ENCODE measurements at places on chromosomes 12 and 14. TPM values are rescaled to one million over a fixed set of nuclear protein-coding genes. Genes with fewer than 3 reads are reported as not detected.
A peak's percentile ranks its signal among the peaks of the same experiment; 100 is the strongest.

DNA sequence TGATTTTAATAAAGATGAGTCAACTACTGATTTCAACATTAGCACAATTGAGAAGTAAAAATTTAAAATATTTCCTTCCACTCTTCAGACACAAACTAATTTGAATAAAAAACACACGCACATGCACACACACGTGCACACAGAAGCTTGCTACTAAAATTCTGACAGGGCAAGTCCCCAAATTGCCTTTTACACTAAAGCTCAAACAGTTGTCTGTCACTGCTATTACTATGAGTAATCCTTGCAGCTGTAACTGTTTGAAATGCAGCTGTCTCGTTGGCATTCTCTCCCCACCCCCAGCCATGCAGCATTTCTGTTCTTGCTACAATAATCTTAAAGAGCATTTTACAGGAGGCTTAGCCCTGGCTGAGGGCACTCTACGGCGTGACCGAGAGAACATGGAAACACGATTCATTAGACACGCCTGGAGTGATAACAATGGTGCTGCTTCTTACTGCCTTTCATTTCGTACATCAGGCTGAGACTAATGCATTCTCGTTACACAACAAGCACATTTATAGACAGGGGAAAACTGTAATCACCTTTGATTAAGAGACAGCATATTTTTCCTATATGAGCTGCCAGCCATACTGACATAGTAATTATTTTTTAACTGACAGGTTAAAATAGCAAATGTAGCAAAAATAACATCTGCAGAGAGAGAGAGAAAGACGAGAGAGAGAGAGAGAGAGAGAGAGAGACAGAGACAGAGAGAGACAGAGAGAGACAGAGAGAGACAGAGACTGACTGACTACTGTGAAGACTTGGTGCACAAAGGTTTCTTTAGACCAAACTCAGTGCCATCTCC is 153.8 kb downstream of the MED13L start:
- H3K4me1 ChIP-seq: peaks cover 45% of the 10 kb centered on the region
- H3K27me3 ChIP-seq: no peaks in the 10 kb centered on the region
- H3K36me3 ChIP-seq: no peaks in the 10 kb centered on the region
- peak overlapping the region; percentile 35 for H3K27ac ChIP-seq
- peak; percentile 62 for DNase-seq

- DNase-seq: no peak
- H3K4me1 ChIP-seq: no peaks in the 10 kb centered on the region
- H3K27me3 ChIP-seq: no peaks in the 10 kb centered on the region
- no peak overlapping the region for H3K4me3 ChIP-seq
- H3K36me3 ChIP-seq: no peaks in the 10 kb centered on the region
- no peak overlapping the region for H3K27ac ChIP-seq
These were observed 631.7 kb downstream of the VRK1 start for GRCh38 chr14:97428808-97429440.

GRCh38 chr14:51087031-51087441 is 7.9 kb downstream of the TRIM9 start:
- H3K27ac ChIP-seq: no peak overlapping the region
- H3K4me3 ChIP-seq: no peak overlapping the region
- peaks cover 15% of the 10 kb centered on the region for H3K27me3 ChIP-seq
- H3K4me1 ChIP-seq: no peaks in the 10 kb centered on the region

DNA sequence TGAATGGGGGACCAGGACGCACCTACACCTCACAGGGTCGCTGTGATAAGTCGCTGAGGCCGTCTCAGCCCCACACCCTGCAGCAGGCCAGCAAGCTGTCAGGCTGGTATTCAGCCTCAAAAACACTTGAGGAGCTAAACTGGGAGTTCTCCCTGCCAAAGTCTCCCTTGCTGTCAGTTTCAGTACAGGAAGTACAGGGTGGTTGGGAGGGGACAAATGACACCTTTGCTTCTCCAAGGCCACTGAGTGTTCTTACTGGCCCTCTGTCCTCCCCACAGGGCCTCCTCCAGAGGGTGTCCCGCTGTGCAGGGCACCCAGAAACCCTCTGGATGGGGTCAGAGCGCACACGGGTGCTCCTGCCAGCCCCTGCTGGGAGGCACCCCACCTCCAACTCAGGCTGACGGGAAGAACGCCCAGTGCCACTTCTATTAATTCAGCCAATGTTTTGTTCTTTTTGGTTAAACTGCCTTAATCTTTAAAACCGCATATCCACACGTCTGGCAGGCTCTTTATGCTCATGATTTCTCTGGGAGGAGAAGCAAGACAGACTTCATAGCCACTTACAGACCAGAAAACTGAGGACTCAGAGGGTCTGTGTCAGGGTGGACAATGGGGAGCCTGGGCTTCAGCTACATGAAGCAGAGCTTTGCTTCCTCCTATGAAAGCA is 75.9 kb downstream of the ITPK1 start:
- H3K36me3 ChIP-seq: no peaks in the 10 kb centered on the region
- H3K27me3 ChIP-seq: no peaks in the 10 kb centered on the region
- peak overlapping the region; percentile 90 for H3K27ac ChIP-seq
- no peak for DNase-seq

DNA sequence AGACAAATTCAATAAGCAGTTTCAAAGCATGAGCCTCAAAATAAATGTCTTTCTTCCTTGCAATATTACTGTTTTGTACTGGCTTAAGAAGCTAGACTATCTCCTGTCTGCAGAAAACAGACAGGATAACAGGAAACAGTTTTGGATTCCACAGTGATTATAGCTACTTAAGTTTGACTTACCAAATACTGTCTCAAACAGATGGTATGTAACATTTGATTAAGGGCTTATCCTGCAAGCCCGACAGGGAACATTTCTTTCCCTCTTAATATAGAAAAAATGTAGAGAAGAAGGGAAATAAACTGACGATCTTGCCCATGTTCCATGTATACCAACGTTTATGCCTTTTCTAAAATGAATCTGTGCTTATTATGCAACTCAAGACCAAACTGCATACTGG is 179.9 kb upstream of the EEA1 start:
- no peak for DNase-seq
- no peaks in the 10 kb centered on the region for H3K36me3 ChIP-seq
- peaks cover 15% of the 10 kb centered on the region for H3K4me1 ChIP-seq
- no peak overlapping the region for H3K4me3 ChIP-seq

DNA sequence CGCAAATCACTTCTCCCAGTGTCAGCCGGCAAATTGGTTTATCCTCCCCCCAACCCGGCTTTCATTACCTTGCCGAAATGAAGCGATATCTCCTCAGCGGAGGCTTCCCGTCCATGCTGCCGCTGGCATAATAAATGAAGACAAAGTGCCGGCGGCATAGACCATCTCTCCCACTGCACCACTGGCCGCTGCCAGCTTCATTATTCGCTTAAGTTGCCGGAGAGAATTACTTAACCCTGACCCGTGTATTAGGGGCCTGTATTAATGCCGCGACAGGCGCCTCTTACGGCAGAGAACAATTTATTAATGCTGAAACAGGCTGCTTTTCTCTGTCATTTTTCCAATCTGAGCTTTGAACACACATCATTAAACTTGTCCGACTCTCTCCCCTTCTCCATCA is 17.5 kb upstream of the GPATCH2L start:
- no peaks in the 10 kb centered on the region for H3K36me3 ChIP-seq
- H3K27me3 ChIP-seq: peaks cover 14% of the 10 kb centered on the region
- H3K4me3 ChIP-seq: no peak overlapping the region
- H3K27ac ChIP-seq: no peak overlapping the region
- H3K4me1 ChIP-seq: no peaks in the 10 kb centered on the region

Gene ATP5MC2
- total RNA-seq: 273 TPM

DNA sequence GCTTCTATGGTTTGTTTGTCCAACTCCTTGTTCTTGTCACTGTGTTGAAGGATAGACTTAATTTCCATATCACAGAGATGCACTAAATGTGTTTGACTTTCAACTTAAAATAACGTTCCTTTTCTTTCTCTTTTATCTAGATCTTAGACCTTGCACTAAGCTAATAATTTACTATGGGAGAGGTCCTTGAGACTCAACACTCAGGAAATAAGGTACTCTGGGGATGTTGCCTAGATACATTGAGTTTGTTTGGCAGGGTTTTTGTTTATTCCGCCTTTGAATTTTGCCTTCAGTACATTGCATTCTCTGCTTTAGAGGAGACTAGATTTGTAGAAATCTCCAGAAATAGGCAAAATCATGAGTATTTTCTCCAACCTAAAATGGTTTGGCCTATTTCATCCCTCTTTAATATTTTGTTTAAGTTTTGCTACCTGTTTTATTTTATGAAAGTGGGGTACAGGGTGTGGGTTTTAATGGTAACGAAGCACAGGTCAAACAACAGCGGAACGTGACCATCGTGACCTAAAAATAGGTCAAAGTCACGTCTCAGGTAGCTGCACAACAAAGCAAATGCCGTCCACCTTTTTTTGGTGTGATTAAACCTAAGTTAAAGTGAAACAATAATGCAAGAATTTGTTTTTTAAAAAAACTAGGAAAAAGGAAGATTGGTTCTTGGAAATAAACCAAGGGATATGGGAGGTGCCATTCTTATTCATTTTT is 115.3 kb upstream of the CPSF6 start:
- H3K27me3 ChIP-seq: no peaks in the 10 kb centered on the region
- no peak for DNase-seq
- no peaks in the 10 kb centered on the region for H3K36me3 ChIP-seq
- H3K27ac ChIP-seq: no peak overlapping the region
- H3K4me1 ChIP-seq: no peaks in the 10 kb centered on the region

Gene STXBP6
- total RNA-seq: 6.4 TPM

GRCh38 chr14:92426237-92426636 is 87.3 kb upstream of the RIN3 start:
- peaks cover 4% of the 10 kb centered on the region for H3K4me1 ChIP-seq
- no peak overlapping the region for H3K27ac ChIP-seq
- H3K27me3 ChIP-seq: no peaks in the 10 kb centered on the region
- no peaks in the 10 kb centered on the region for H3K36me3 ChIP-seq
- H3K4me3 ChIP-seq: no peak overlapping the region
- DNase-seq: no peak

GRCh38 chr12:47636908-47637780 is 68.7 kb downstream of the RPAP3 start:
- no peaks in the 10 kb centered on the region for H3K27me3 ChIP-seq
- no peak overlapping the region for H3K27ac ChIP-seq
- no peaks in the 10 kb centered on the region for H3K36me3 ChIP-seq
- no peaks in the 10 kb centered on the region for H3K4me1 ChIP-seq
- H3K4me3 ChIP-seq: no peak overlapping the region
- peak; percentile 10 for DNase-seq

GRCh38 chr12:91773749-91774429 is 371.8 kb downstream of the BTG1 start:
- peaks cover 34% of the 10 kb centered on the region for H3K4me1 ChIP-seq
- no peak overlapping the region for H3K4me3 ChIP-seq
- H3K27ac ChIP-seq: peak overlapping the region; percentile 49
- H3K36me3 ChIP-seq: no peaks in the 10 kb centered on the region

- no peaks in the 10 kb centered on the region for H3K36me3 ChIP-seq
- no peak overlapping the region for H3K27ac ChIP-seq
- H3K4me3 ChIP-seq: no peak overlapping the region
- no peaks in the 10 kb centered on the region for H3K4me1 ChIP-seq
- no peak for DNase-seq
These were observed 6.9 kb upstream of the BMP4 start for GRCh38 chr14:53963320-53964227.

DNA sequence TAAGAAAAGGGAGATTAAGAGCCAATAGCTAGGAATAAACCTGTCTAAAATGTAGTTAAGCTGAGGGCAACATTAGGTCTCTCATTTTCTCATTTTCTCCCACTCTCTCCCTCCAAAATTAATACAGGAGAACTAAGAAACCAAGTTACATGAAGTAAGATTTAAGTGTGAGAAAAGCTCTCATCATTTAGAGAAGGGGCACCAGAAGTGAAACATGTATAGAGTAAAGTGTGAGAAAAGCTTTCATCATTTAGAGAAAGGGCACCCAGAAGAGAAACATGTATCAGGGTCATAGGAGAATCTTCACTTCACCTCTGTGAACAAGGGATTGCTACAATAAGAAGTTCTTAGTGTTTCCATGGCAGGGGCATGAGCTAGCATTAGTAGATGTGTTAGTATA is 132.4 kb upstream of the CNTN1 start:
- no peak overlapping the region for H3K27ac ChIP-seq
- no peaks in the 10 kb centered on the region for H3K36me3 ChIP-seq
- no peaks in the 10 kb centered on the region for H3K27me3 ChIP-seq
- no peaks in the 10 kb centered on the region for H3K4me1 ChIP-seq
- DNase-seq: no peak

Gene RBMS2
- 17.0 TPM for total RNA-seq

Gene PSMB5
- total RNA-seq: 255 TPM

Gene NELL2
- total RNA-seq: not detected

GRCh38 chr14:104442107-104442551 is 137.4 kb upstream of the C14orf180 start:
- no peaks in the 10 kb centered on the region for H3K27me3 ChIP-seq
- no peaks in the 10 kb centered on the region for H3K36me3 ChIP-seq
- no peak for DNase-seq
- no peak overlapping the region for H3K4me3 ChIP-seq
- no peaks in the 10 kb centered on the region for H3K4me1 ChIP-seq

- H3K36me3 ChIP-seq: no peaks in the 10 kb centered on the region
- H3K4me1 ChIP-seq: peaks cover 7% of the 10 kb centered on the region
- no peaks in the 10 kb centered on the region for H3K27me3 ChIP-seq
- DNase-seq: no peak
These were observed 22.1 kb upstream of the SRGAP1 start for GRCh38 chr12:63822352-63822751.

DNA sequence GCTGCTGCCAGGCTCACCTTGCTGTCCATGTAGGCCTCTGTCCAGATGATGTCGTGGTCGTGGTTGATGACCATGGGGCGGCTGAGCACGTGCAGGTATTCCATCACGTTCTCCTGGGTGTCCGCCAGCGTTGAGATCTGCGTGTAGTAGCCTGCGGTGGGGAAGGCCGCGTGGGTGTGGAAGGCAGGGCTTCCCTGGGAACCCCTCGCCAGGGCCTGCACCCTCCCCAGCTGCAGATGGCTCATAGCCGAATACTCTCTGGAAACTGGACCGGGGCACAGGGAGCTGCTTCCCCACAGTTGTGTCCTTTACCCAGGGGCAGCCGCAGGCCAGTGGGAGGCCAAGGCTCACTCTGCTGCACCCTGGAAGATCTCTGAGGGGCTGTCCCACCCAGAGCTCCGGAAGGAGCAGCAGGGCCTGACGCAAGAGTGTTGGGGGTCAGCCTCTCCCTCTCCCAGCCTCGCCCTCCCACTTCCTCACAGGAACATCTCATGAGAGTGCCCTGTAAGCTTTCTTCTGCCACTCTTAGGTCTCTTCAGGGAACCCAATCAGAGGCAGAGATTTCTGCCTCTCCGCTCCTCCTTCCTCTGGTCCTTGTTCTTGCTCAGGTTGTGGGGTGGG is 35.5 kb downstream of the CACNA2D4 start:
- no peaks in the 10 kb centered on the region for H3K4me1 ChIP-seq
- no peak overlapping the region for H3K27ac ChIP-seq
- no peaks in the 10 kb centered on the region for H3K36me3 ChIP-seq
- H3K27me3 ChIP-seq: peaks cover 61% of the 10 kb centered on the region

DNA sequence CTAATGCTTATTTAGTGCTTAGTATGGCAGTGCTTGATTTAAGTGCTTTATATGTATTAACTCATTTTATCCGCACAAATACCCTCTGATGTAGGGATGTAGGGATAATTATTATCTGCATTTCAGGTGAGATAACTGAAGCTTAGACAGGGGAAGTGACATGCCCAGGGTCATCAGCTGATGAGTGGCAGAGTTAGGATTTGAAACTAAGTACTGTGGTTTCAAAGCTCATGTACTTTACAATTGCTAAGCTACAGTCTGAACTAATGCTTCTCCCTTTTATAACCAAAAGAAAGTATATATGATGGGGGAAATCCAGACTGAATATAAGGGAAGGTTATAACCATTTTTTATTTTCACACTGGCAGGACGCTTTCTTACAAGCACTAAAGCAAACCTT is 229.6 kb upstream of the NAV3 start:
- no peak overlapping the region for H3K27ac ChIP-seq
- H3K4me3 ChIP-seq: no peak overlapping the region
- H3K4me1 ChIP-seq: no peaks in the 10 kb centered on the region
- H3K27me3 ChIP-seq: no peaks in the 10 kb centered on the region

Measured in SJSA1 (cell line).